ENCODE measurements at places on chromosomes 1 and 21.

- peak; percentile 65 for DNase-seq
Observed at GRCh38 chr1:160625725-160626498, 20.9 kb downstream of the SLAMF1 start.

DNA sequence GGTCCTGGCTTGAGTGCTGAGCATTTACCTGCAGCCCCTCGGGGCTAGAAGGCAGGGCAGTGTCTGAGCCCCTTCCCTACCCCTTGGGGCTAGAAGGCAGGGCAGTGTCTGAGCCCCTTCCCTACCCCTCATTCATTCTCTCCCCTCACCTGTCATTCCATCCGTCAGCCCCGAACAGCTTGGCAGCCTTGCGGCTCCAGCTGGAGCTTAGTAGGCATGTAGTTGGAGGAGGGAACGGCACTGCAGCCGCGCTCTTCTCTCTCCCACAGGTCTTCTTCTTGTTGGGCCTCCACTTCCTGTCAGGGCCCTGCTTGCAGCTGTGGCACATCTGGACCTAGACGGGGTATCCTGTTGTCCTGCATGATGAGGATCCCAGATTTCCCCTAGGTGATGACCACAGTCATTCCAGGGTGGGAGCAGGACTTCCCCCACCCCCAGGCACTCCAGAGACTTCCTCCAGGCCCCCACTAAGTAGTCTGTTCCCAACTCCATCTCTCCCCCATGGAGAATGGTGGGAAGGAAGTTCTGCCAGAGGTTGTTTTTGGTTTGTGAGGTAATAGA, 22.2 kb downstream of the MAPKAPK2 start:
- no peak for DNase-seq

DNA sequence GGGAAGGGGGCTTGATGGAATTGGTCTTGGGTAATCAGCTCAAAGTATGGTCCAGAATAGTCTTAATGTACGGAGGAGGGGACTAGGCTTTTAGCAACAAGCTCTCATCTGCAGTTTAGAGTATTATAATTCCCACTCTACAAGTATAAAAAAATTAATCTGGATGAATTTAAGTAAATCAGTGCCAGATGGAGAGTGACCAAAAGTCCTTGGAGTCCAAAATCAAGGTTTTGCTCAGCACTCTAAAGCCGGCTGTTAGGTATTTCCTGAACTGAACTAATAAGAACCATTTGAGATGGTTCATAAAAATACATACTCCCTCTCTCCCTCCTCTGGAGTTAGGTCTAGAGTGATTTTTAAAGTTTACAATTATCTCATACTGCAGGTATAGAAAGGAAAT, 23.7 kb downstream of the GLUL start:
- no peak for DNase-seq

DNA sequence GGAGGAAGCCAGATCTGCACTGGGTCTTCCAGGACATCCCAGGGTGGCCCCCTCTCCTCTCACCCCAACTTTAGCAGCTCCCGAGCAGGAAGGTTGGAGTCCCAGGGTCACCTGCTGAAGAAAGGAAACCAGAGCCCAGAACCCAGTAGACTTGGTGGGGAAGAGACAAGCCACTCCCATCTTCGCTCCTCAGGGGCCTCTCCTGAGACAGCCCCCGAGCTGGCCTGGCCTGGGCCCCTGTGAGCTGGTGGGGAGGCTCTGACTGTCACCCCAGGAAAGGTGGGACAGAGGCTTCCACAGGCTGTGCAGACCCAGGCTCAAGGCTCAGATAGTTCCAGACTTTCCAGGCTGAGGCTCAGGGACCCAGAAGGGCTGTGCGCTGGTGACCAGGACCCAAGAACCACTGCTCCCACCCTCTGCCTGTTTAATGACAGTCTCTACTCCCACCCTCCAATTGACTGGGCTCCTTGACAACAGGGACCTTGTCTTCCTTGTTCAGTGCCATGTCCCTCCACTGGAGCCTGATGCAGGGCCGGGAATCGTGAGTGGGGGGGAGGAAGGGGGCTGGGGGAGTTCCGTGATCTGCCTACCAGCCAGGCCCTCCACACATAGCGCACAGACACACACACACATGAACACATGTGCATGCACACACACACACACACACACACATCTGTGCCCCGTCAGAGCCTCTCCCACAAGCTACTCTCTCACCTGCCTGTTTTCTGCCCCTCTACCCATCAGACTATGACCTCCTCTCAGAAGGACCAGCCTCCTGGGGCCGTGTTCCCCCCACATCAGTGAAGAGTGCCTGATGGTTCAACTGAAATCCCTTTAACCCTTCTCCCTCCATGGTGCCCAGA, 401.2 kb downstream of the MATN1 start:
- DNase-seq, result no peak

DNA sequence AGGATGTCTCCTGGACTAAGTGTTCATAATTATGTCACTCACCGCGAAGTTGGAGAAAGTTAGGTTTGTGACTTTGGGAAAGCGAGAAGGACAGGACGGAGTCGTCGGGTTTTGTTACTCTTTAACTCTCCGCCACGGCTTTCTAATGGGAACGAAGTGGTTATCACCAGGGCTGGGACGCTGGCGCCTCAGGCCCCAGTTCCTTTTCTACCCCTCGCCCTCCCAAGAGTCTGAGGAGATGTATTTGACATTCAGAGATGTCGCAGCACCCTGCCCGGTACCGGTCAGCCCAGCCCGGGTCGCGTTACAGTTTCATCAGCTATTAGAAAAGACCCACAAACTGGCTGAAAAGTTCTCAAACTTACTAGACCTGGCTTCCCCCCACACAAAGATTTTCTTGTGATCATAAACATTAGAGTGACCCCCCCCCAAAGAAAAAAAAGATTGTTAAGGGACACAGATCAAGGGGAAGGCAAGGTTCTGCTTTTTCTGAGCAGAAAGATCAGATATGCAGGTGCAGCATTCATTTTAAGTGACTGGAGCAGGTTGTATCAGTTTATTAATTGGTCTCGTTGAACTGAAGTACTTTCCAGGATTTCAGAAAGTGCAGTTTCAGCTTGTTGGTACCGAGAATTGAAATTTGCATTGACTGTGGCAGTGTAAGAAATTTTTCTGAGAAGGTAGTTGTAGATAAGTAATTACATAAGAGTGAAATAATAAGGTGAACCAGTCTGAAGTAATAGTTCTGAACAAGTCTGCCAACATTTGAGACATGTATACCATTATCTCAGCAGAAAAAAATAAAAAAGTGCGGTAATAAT, 859 bp upstream of the ZBTB18 start:
- peak; percentile 56 for DNase-seq

DNA sequence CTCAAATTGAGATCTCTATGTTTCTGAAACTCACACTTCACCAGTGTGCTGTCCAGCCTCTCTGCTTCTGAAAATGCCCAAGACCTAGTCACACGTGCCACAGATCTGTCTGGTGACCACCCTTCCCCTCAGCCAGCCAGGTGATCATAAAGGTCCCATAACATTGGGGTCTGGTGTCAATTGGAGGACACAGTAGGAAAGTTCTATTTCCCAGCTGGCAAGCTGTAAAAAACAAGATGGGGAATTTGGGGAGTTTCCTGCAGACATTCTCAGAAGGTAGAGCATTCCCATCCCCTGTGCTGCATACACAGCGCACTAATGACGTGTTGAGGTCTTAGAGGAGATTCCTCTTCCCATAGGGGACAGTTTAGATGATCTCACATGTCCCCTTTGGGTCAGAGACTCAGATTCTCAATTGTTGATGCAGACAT, 50.1 kb downstream of the RPS6KA1 start:
- no peak for DNase-seq

GRCh38 chr1:199706826-199707606, 320.5 kb upstream of the NR5A2 start:
- no peak for DNase-seq

GRCh38 chr1:77051425-77051824, 167.8 kb downstream of the PIGK start:
- DNase-seq, result no peak

GRCh38 chr1:193545171-193545570, 358.8 kb upstream of the B3GALT2 start:
- DNase-seq, result no peak

- DNase-seq, result peak; percentile 33
Observed at GRCh38 chr1:19877821-19878636, 4.2 kb upstream of the OTUD3 start.

DNA sequence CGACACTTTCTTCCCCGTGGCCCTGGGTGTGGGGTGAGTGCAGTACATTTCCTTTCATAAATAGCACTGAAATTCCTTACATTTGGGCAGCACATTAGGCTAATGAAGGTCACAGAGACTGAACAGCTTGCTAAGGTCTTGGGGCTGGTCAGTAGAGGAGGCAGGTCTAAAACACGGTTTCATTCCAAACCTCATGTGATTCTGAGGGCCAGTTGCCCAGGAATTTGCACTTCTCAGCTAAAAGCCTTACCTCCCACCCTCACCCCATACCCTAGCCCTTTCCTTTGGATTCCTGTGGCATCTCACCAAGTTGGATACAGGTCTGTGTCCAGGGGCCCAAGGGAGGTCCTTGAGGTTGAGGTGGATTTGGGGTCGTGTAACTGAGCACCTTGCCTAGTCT, 147.8 kb upstream of the CD34 start:
- no peak for DNase-seq

DNA sequence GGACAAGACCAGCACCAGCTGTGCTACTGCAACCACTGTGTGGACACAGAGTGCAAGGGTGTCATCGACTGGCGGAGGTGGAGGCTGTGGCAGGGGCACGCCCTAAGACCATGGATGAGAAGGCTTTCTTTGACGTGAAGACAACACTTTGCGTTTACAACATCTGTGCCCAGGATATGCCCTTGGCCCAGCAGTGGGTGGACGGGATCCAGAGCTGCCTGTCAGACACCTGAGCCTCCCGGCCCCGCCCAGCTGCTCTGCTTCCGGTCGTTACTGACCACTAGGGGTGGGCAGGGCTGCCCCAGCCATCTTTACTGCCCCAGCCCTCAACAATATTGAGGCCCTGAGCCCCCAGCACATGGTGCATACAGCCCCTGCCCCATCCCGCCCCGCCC, 21.4 kb upstream of the NPPB start:
- DNase-seq, result no peak

DNA sequence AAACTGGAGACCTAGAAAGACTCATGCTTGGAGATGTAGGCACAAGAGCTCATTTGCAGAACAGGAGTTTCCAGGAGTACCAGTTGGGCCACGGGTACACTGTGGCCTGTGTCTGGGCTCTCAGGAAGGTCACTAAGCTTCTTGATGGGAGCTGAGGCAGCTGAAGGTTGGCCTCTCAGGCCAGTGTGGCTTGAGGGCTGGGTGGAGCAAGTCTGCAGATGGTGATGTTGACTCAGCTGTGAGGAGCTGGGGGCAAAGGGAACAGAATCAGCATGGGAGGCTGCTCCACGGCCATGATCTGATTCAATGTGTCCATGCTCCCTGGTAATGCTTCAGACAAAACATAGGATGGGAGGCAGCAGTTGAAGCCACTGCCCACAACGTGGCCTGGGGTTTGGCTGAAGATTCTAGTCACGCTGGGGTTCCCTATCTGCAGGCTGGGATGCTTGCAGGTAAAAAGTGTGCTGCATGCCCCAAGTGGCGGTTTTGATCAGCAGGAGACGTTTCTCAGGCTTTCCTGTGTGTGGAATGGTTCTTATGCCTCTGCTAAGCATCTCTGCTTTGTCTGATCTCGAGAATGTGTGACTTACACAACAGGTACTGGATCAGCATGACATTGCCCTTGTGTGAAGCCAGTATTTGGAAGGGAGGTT, 15.4 kb upstream of the TENT5C start:
- no peak for DNase-seq

- no peak for DNase-seq
Observed at GRCh38 chr1:228369608-228370438, 36.8 kb downstream of the TRIM11 start.

GRCh38 chr1:154951901-154952657, 3.8 kb downstream of the PBXIP1 start:
- no peak for DNase-seq

GRCh38 chr1:6724517-6725141, 23.0 kb upstream of the DNAJC11 start:
- no peak for DNase-seq

- no peak for DNase-seq
Observed at GRCh38 chr1:167668108-167668507, 38.1 kb downstream of the RCSD1 start.

DNA sequence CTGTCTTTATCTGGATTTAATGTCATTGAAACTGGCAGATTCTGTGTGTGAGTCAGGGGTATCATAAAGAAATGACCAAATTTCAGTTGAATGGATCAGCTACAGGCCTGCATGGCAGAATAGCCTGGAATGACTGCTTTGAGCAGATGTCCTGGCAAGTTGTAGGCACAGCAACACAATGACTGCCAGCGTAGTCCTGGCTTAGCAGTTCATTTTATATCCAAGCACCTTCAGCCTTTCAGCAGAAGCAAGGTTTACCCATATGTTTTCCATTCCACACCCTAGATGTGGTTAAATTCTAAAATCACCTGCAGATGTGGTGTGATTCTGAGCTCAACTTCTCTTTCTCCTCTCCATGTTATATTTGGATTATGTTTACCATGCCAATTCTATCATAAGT, 22.3 kb upstream of the PTGFR start:
- DNase-seq, result no peak

DNA sequence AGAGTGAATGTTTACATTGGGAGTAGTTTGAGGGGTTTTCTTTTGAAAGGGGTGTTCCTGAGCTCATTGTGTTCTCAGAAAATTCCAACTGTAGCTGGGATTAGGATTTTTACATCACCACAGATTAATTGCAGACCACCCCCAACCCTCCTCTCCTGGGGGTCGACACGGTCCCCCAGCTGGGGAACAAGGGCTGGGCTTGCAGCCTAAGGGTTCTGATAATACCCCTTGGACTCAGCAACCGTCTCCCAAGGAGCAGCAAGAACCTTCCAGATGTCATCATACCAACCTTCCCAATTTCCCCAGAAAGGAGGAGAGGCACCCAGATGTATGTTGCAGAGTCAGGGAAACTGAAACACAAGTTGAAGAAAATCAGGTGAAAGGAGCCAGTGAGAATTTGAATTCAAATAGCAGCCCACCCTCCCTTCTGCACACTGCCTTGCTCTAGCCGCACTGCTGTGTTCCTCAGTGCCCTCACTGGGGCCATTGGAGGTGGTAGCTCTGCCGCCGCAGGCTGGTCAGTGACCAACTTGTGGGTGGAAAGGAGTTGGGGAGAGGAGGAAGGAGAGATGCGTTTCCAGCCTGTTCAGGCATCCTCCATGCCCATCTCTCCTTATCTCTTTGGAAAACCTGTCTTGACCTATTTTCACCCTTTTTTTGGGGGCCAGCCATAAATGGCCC, 14.7 kb upstream of the IGFN1 start:
- no peak for DNase-seq

DNA sequence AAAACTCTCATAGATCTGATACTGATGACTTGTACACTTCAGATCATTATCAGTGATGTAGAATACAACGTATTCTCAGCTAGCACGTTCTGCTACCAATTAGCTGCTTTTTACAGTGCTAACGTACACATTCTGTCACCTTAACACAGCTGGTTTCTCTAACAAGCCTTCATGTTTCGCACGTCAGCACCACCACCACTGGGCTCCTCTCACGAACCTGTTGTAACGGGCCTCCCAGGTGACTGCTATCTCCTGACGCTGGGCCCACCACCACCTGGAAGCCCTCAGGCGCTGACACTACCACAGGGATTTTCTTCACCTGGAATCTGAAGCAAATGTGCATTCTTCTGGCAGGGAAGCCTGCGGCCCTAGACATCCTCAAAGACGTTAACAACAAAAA, 19.8 kb downstream of the TOMM20 start:
- no peak for DNase-seq

All from hematopoietic multipotent progenitor cell treated with erythropoietin and hydrocortisone succinate and interleukin-3 and kit ligand, for 6 days (in vitro differentiated cells).